Activated gamma-delta T cell (primary cell): ENCODE measurements at places on chromosomes 3 and 15.

- DNase-seq = no peak
These were observed 50.8 kb downstream of the GPR176 start for GRCh38 chr15:39869254-39869653.

DNA sequence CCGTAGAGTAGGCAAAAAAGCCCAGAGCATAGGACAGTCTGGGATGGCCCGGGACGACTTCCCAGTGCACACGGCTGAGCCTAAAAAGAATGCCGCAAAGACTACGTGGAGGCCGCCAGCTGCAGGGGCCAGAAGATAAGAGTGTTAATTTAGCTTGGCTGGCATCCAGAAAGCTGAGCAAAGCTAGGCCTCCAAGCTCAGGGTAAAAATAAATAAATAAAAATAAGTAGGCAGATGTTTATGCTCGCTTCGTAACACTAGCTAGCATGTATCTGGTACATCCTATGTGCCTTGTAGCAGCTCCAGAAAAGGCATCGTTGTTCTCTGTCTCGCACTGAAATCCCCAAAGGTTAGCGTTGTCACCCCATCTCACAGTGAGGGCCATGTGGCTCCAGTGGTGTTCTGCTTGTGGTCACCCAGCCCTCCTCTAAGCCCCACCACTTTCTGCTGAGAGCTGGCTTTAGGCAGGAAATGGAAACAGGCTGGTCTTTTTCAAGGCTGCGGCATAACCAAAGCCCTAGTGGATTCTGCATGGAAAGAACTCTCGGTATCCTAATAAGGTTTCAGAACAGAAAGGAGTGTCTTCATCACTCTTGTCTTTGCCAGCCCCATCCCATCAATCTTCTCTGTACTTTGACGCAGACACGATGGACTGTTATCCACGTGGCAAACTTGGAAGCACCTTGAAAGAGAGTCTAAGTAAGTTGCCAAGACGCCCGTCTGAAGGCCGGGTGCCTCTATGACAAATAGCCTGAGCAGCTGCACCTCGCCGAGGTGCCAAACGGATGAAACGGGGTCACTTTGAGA, 58.1 kb upstream of the MEF2A start:
- DNase-seq = no peak

GRCh38 chr15:49278751-49279150, 108.7 kb downstream of the GALK2 start:
- no peak for DNase-seq

GRCh38 chr3:66404197-66404596, 96.6 kb downstream of the LRIG1 start:
- DNase-seq = no peak

DNA sequence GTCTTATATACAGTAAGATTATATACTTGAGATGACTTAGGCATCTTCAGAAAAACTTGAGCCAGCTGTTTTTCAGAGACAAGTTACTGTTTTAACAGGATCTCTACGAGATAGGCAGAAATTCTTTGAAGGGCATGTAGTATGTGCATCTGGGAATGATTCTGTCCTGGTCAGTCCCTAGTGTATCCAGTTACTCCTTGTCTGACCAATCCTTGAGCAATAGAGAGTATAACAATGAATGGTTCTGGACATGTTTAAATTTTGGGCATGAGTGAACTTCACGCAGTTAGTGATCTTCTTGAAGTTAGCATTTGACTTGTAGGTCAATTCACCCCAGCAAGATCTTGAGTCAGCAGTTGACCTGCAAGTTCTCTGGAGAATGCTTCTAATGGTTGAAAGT, 24.7 kb upstream of the HHLA2 start:
- no peak for DNase-seq

DNA sequence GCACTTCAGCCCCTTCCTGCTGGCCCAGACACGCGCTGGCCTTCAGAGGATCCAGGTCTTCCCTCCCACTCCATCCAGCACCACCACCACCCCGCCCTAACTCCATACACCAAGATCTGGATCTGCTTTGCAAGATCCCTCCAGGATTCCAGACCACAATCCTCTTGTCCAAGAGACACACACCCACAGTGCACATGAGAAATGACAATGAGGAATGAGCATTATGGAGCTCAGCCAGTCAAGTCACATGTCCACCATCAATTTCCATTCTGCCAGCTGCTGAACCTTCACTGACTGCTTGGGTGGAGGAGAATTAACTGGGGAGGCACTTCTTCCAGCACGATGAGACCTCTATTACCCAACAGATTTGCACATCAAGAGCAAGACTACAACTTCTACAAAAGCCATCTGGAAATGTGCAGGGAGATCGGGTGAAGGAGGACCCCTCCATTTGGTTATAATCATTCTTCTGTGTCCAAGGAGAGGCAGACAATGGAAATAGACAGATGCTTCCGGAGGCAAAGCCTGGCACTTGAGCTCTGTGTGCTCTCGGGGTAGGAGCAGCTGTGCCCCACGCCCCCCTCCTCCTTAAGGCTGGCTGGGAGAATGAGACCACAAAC, 12.3 kb upstream of the SPATA12 start:
- no peak for DNase-seq

DNA sequence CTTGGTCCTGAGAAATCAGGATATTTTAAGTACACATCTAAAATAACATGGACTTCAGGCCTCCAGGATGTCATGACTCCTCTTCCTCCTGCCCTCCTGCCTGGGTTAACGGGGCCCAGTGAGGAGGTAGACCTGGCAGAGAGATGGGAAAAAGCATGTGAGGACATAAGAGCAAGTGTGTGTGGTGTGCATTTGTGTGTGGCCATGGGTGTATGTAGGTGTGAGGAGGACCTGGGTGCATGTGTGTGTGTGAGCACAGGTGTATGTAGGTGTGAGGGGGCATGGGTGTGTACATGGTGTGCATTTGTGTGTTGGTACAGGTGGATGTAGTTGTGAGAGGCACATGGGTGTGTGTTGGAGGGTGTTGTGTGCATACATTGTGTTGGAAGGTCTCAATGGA, 105.4 kb downstream of the EPHB1 start:
- DNase-seq = no peak

GRCh38 chr15:39154776-39155175, 426.1 kb upstream of the THBS1 start:
- DNase-seq = no peak
